ENCODE measurements at places on chromosomes 1 and 21.

DNA sequence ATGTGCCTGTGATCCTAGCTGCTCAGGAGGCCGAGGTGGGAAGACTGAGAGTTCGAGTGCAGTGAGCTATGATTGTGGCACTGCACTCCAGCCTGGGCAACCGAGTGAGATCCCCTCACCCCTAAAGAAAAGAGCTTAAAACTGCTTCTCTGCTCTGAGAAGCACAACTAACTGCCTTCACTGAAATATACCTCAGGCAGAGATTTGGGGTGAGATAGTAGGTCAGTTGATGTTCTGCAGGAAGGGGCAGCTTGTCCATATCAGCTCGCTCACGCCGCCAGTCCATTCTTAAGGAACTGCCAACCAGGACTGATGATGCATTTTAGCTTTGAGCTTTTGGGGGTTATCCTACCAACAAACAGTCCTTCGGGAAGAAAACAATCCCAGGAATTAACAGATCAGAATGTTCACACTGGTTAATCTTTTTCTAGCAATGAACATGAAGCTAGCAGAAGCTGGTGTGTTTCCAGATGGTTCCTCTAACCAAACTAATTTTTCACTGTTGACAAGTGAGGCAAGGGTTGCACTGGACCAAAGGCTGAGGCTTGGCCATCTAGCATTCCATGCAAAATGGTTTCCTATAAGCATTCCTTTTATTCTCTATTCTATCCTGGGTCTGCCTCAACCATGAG lies 31.6 kb downstream of the LHX4 start:
- no peak for DNase-seq

DNA sequence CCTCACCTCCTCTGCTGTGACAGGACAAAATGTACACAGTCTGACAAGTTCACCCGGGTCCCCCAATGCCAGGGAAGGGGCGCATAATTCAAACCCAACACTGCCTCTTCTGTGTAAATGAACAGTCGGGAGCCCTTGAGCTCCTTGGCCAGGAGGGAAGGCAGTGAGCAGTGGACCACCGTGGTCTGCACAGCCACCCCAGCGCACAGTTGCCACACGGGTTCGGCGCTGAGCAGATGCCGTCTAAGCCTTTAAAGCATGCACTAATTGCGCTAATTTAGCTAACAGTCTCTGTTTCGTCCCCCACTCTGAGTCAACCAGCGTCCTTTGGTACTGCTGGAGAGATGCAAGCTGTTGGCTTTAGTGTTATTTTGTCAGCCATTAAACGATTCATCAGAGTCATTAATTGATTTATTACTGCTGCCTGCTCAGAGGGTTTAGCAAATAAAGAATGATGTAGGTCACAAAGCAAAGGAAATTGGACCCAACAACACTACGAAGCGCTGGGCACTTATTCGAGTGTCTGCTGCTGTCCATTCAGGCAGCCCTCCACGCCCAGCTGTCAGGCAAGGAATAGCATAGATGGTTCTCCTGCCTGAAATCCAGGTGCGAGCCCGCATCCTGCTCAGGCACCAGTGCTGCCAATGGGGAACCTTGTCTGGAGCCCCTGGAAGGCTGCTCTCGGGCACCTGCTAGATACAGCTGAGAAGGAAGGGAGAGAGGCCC lies 91.5 kb downstream of the MRPL37 start:
- no peak for DNase-seq

DNA sequence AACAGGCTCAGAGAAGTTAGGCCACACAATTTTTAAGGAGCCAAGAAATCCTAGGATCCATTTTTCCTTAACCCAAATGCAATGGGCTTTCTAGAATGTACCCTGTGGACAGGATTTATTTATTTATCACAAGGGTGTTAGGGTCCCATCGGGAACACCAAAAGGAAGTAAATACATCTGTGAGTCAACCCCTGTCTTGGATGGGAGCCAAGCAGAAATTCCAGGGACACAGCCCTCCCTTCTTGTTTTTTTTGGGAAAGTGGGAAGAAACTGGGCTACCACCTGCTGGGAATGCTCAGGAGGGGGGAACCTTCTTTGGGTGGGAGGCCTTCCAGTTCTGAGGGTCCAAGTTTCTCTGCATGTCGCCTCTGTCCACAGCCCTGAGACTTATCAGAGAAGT lies 1.3 kb downstream of the CRNN start:
- no peak for DNase-seq

- DNase-seq: no peak
These were observed 9.8 kb downstream of the ETV3L start for GRCh38 chr1:157089789-157090188.

DNA sequence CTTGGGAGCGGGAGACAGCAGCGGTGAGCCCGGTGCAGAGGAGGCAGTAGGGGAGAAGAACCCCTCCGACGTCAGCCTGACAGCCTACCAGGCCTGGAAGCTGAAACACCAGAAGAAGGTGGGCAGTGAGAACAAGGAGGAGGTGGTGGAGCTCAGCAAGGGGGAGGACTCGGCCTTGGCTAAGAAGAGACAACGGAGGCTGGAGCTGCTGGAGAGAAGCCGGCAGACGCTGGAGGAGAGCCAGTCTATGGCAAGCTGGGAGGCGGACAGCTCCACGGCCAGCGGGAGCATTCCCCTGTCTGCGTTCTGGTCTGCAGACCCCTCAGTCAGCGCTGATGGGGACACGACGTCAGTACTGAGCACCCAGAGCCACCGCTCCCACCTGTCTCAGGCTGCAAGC lies 32.9 kb downstream of the STYXL2 start:
- DNase-seq: no peak

DNA sequence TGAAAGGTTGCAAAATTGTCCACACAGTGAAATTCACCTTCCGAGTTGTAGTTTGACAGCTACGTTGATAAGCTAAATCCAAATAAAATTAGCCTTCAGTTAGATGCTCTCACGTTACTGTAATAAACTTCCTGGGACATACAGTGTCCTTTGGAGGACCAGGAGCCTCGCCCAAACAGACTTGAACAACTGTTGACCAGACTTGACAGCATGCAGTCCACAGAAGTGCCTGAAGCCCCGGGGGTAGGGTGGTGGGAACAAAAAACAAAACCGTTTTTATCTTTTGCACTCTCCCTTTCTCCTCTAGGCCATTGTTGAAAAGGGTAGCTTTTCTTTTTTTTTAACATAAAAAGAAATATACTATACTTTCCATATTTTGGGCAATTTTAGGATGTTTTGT lies 172.8 kb upstream of the SAMSN1 start:
- DNase-seq: no peak

DNA sequence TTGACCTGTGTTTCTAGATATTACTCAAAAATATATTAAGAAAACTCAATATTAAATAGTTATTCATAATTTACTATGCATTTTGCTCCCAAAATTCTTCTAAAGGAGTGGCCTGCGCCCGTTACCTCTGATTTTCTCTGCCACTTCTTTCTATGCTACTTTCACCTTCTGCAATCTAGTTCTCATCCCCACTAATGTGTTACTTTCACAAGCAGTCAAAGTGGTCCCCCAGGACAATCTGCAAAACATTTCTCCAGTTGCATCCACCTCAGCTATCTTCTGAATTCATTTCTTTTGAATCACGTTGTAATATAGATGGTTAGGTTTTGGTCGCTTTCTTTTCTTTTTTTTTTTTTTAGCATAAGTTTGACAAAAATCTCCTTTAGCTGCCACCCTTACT lies 13.4 kb downstream of the INSL5 start:
- no peak for DNase-seq

- DNase-seq: no peak
These were observed 27.1 kb downstream of the AK2 start for GRCh38 chr1:33009561-33009960.

DNA sequence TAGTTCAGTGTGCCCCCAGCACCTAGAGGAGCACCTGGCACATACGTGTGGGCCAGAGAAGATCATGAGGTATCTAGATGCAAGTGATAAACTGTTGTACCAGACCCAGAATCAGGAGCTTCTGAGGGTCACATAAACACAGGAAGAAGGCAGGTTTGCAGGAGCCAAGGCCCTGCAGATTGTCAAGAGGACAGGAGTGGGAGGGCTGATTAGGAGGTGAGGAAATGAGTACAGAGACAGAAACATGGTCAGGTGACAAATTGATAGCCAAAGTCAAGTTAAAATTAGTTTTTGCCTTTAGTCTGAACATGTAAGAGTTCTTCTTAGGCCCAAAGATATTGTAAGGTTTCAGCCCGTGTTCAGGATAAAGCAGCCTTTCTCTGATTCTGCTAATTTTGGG lies 14.0 kb upstream of the TRAF3IP3 start:
- no peak for DNase-seq

GRCh38 chr1:26820784-26821269 lies 5.7 kb upstream of the ZDHHC18 start:
- DNase-seq: no peak

GRCh38 chr1:119718409-119718808 lies 6.7 kb downstream of the PHGDH start:
- DNase-seq: no peak

DNA sequence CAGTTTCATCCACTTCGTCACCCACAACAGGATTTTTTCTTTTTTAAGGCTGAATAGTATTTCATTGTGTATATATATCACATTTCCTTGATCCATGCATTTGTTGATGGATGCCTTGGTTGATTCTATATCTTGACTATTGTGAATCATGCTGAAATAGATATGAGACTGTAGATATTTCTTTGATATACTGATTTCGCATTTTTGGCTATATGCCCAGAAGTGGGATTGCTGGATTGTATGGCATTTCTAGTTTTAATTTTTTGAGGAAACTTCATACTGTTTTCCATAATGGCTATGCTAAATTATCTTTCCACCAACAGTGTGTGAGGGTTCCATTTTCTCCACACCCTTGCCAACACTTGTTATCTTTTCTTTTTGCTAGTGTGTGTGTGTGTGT lies 5.0 kb downstream of the GUCA2B start:
- no peak for DNase-seq

DNA sequence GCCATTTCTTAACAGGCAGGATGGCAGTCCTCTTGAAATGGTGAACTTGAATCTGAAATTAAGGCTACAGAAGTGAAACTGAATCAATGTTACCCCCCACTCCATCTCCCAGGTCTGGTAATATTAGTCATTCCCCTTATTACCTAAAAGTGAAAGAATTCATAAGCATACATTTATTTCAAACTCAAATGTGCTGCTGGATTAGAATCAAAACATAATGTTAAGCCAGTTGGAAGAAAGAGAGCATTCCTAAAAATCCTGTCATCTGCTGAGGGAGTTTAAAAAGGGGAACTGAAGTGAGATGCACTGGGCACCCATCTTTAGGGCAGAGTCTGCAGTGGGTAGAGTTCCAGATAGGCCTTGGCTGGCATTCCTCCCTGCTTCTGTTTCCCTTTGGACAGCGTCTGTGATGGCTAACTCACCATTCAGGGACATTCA lies 17.4 kb downstream of the KIAA0319L start:
- DNase-seq: no peak

DNA sequence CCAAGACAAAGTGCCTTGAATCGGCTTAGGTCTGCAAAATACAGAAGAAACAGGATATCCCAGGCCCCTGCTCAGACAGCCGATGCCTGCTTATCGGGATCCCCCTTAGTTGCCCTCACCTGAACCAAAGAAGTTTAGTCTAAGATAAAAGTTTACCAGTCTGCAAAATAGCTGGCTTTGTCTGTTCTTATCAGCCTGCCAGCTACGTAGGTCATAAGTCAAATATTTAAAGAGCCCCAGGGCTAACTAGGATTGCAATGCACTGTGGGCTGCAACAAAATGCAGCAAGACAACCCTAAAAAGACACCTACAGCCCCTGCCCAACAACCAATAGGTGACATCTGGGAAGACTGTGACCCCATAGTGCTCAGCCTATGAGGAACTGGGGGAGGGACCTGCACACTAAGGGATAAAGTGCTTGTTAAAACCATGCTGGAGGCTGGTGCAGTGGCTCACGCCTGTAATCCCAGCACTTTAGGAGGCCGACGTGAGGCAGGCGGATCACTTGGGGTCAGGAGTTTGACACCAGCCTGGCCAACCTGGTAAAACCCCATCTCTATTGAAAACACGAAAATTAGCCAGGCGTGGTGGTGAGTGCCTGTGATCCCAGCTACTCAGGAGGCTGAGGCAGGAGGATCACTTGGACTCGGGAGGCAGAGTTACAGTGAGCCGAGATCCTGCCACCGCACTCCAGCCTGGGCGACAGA lies 27.4 kb downstream of the LRRC3 start:
- no peak for DNase-seq

DNA sequence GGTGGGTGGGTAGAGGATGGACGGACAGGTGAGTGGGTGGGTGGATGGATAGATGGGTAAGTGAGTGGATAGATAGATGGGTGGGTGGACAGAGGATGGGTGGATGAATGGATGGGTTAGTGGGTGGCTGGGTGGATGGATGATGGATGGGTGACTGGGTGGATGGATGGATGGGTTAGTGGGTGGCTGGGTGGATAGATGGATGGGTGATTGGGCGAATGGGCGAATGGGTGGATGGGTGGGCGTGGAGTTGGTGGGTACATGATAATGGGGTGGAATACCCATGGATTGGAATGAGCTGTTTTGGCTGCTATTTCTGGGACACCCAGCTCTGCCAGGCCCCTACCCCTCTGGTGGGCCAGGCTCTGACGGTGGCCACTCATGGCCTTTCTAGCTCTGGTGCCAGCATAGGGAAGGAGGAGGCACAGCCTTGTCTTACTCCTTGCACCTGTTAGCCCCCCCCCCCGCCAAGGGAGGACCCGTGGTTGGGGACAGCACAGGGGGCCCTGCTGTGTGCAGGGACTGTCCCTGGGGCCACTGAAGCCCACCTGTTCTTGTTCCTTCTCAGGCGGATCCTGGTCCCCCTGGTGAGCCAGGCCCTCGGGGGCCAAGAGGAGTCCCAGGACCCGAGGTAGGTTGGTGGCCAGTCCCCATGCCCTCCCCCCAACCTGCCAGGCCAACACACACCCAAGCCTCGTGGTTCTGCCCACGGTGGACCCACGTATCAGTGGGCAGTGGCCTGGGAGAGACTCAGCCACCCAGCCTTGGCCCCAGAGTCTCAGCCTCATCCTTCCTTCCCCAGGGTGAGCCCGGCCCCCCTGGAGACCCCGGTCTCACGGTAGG lies 26.4 kb downstream of the COL6A2 start:
- DNase-seq: no peak

- DNase-seq: no peak
These were observed 756 bp upstream of the RBM34 start for GRCh38 chr1:235161685-235162327.

DNA sequence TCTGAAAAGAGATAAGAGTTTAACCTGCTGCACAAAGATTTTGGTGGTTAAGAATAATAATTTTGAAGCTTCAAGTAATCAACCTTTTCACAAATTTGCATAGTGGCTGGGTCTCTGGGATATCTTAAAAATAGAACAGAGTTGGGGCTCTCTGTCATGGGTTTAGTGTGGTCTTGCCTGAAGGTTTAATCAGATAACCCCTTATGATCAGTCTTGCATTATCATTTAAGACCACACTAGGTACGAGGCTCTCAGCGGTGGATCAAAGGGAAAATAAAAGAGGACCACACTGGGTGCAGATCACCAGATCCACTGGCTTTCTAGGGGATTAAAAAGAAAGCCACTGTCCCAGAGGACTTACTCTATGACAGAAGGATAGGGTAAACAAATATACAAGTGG lies 19.5 kb downstream of the LRRC8C start:
- no peak for DNase-seq

- DNase-seq: no peak
These were observed 30.0 kb downstream of the ARHGEF10L start for GRCh38 chr1:17569200-17570139.

- DNase-seq: no peak
These were observed 162.5 kb downstream of the TBX15 start for GRCh38 chr1:118825619-118826018.

All from activated CD8-positive, alpha-beta memory T cell treated with anti-CD3 and anti-CD28 coated beads for 48 hours (primary cell).